ENCODE measurements at places on chromosomes 3 and 15. TPM values are rescaled to one million over a fixed set of nuclear protein-coding genes. Genes with fewer than 3 reads are reported as not detected.

DNA sequence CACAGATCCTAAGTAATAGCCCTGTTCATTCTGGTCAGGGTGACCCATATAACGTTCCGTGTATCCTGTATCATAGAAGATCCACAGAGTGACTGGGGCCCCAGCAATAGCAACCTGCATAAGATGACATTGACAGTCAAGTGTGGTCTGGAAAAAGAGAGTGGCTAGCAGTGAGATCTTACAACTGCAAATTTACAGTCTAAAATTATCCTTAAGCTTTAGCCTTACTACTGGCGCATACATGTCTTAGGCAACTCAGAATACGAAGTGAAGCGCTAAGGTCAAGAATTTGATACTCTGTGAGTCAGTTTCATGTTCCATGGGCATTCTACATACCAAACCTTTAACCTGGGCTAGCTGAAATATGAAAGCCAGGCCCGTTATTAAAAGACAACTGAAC, 29.2 kb upstream of the IGDCC4 start:
- peaks cover 30% of the 10 kb centered on the region for H3K36me3 ChIP-seq
- no peak overlapping the region for H3K4me3 ChIP-seq
- no peaks in the 10 kb centered on the region for H3K27me3 ChIP-seq
- H3K27ac ChIP-seq = no peak overlapping the region
- no peak for DNase-seq

DNA sequence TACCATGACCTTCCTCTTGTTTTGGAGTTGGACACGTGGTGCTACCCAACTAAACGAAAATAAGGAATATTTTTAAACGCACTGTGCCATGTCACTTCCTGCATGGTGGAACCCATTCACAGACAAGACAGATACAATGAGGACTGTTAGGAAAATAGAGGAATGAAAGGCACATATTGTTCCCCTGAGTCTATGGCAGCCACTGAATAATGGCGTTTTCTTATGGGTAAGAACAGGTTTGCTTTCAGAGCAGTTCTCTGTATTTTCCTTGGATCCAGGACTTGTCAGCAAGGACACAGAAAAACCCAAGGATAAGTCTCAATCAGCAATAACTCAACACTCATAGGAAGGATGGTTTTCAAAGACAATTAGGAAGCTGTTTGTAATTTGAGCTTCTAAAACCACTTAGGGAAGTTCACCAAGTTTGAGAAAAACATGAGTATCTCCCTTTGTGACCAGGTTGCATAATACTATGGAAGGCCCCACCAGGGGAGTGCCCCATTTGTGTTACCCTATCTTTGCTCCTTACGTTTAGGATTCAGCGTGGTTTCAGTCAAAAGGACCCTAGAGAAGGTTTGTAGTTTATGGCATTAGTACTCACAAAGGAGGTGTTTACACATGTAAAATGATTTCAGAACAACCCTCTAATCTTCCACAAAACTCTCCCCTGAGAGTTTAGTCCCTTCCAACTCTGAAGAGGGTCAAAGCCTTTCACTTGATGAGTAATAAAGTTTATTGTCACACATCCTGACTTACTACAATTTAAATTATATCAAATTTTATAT, 487.2 kb upstream of the ATP11B start:
- DNase-seq = no peak
- H3K4me1 ChIP-seq = no peaks in the 10 kb centered on the region
- no peak overlapping the region for H3K27ac ChIP-seq
- H3K36me3 ChIP-seq = no peaks in the 10 kb centered on the region
- H3K4me3 ChIP-seq = no peak overlapping the region

GRCh38 chr15:25829073-25829472, 34.1 kb downstream of the ATP10A start:
- no peak for DNase-seq
- no peaks in the 10 kb centered on the region for H3K27me3 ChIP-seq
- no peak overlapping the region for H3K4me3 ChIP-seq
- peaks cover 42% of the 10 kb centered on the region for H3K4me1 ChIP-seq
- no peak overlapping the region for H3K27ac ChIP-seq

DNA sequence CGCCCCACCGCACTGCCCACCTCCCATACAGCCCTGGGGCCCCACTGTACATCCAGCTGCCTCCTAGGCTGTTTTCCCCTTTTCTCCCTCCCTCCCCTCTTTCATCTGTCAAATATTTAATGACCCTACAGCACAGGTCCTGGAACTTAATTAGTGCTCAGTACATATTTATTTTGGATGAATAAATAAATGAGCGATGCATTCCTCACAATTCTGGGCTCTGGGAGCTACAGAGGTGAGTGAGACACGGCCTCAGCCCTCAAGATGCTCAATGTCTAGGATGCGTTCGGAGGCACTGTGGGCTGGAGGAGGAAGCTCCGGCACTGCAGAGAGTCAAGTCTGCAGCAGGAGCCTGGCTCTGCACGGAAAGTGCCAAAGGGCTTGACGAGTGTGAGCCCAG, 175.0 kb downstream of the FAM43A start:
- no peak overlapping the region for H3K27ac ChIP-seq
- DNase-seq = no peak
- peaks cover 7% of the 10 kb centered on the region for H3K27me3 ChIP-seq
- H3K36me3 ChIP-seq = no peaks in the 10 kb centered on the region

- H3K27me3 ChIP-seq = peaks cover 2% of the 10 kb centered on the region
- peaks cover 16% of the 10 kb centered on the region for H3K4me1 ChIP-seq
- H3K27ac ChIP-seq = no peak within 1 kb of the TSS
- no peak within 1 kb of the TSS for H3K4me3 ChIP-seq
- H3K36me3 ChIP-seq = no peaks in the 10 kb centered on the region
- DNase-seq = peak; percentile 77
Measured at GRCh38 chr3:46208167-46208704, at the start of gene CCR1. TSS of gene CCR1 (minus strand) at chr3:46208313. CDS start at chr3:46204313, 4,000 bp downstream.

- peaks cover 7% of the 10 kb centered on the region for H3K4me1 ChIP-seq
- no peaks in the 10 kb centered on the region for H3K36me3 ChIP-seq
- no peak overlapping the region for H3K27ac ChIP-seq
- peaks cover 29% of the 10 kb centered on the region for H3K27me3 ChIP-seq
Measured at GRCh38 chr15:59376733-59377132, 4.1 kb upstream of the MYO1E start.

DNA sequence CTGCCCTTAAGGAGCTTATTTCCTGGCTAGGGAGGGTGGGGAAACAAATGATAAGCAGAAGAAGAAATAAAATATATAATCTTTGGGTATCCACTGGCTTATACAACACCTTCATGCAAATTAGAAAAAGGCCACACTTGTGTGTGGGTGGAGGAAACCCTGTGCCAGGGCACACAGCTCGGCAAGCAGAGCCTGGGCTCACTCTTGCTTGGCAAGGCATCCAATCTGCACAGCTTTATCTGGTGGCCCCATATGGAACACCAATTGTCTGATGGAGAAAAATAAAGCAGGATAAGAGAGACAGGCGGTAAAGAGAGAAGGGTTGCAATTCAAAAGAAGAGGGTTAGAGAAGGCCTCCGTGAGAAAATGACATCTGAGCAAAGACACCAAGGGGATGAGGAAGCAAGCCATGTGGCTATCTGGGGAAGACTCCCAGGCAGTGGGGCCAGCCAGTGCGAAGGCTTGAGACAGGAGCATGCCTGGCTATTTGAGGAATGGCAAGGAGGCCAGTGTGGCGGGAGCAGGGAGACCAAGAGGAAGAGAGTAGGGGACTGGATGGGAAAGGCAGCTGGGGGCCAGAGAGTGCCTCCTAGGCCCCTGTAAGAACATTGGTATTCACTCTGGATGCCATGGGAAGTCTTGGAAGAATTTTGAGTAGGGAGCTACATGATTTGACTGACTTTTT, 22.5 kb upstream of the VPS8 start:
- H3K27me3 ChIP-seq = peaks cover 3% of the 10 kb centered on the region
- no peaks in the 10 kb centered on the region for H3K36me3 ChIP-seq
- no peak for DNase-seq
- no peak overlapping the region for H3K27ac ChIP-seq

GRCh38 chr3:194381460-194381875, 11.9 kb upstream of the LRRC15 start:
- DNase-seq = no peak
- no peak overlapping the region for H3K27ac ChIP-seq
- H3K4me3 ChIP-seq = no peak overlapping the region
- no peaks in the 10 kb centered on the region for H3K36me3 ChIP-seq

DNA sequence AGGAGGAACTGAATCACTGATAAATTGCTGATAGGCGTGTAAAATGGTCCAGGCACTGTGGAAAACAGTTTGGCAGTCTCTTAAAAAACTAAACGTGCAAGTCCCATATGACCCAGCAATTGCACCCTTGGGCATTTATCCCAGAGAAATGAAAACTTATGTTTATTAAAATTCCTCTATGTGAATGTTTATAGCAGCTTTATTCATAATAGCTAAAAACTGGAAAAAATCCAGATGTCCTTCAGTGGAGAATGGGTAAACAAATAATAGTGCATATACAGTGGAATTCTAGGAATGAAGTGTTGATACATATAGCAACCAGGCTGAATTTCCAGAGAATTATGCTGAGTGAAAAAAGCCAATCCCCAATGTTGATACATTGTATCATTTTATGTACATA, 482.2 kb upstream of the PDZRN3 start:
- H3K27ac ChIP-seq = no peak overlapping the region
- DNase-seq = no peak
- H3K36me3 ChIP-seq = no peaks in the 10 kb centered on the region
- no peaks in the 10 kb centered on the region for H3K4me1 ChIP-seq
- H3K27me3 ChIP-seq = no peaks in the 10 kb centered on the region

DNA sequence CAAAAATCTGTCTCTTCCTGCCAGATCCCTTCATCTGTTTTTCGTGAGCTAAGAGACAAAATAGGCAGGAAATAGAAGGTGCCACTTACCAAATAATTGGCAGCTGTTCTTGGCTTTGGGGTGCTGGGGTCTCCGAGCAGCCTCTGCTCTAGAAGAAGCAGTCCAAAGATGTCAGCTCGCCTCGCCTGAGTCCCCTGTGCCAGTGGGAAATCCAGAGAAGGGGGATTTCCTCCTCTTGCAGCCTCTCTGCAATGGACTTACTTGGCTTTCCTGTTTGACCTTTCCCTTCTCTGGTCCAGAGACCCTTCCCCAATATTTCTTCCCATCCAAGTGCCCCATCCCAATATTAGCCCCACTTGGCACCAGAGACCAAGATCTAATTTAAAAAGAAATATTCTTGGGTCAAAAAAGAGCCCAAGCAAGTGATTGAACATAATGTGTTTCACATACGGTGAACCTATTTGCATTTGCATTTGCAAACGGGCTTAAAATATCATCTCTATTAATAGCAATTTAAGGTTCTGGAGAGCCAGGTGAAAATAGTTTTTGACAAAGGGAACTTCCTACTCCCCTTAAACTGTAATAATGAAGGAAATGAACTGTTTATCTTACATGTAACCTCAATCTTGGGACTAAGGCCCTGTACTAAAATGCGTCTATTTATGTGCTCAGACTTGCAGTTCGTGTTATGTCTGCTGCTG, 23.2 kb downstream of the CD86 start:
- no peaks in the 10 kb centered on the region for H3K36me3 ChIP-seq
- H3K4me1 ChIP-seq = peaks cover 14% of the 10 kb centered on the region
- no peak for DNase-seq
- peaks cover 14% of the 10 kb centered on the region for H3K27me3 ChIP-seq

GRCh38 chr3:46881596-46882376, 4.3 kb downstream of the PTH1R start:
- peak; percentile 43 for DNase-seq
- H3K4me3 ChIP-seq = peak overlapping the region; percentile 36
- peaks cover 31% of the 10 kb centered on the region for H3K27me3 ChIP-seq

- H3K27me3 ChIP-seq = no peaks in the 10 kb centered on the region
- H3K36me3 ChIP-seq = no peaks in the 10 kb centered on the region
- DNase-seq = no peak
Measured at GRCh38 chr15:77546050-77546501, 86.6 kb downstream of the LINGO1 start.

DNA sequence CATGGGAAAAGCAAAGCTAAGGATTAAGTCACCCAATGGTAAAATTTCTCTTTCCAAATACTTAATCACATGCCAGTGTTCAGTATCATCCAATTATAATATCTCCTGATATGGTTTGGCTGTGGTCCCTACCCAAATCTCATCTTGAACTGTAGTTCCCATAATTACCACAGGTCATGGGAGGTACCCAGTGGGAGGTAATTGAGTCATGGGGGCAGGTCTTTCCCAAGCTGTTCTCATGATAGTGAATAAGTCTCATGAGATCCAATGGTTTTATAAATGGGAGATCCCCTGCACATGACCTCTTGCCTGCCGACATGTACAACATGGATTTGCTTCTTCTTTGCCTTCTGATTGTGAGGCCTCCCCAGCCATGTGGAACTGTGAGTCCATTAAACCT, 26.1 kb upstream of the NMB start:
- H3K4me3 ChIP-seq = no peak overlapping the region
- peaks cover 28% of the 10 kb centered on the region for H3K4me1 ChIP-seq
- DNase-seq = no peak
- H3K36me3 ChIP-seq = peaks cover 53% of the 10 kb centered on the region
- H3K27ac ChIP-seq = no peak overlapping the region
- no peaks in the 10 kb centered on the region for H3K27me3 ChIP-seq

- no peaks in the 10 kb centered on the region for H3K36me3 ChIP-seq
- DNase-seq = no peak
- peaks cover 2% of the 10 kb centered on the region for H3K27me3 ChIP-seq
- no peak overlapping the region for H3K27ac ChIP-seq
- no peaks in the 10 kb centered on the region for H3K4me1 ChIP-seq
Measured at GRCh38 chr3:124263168-124263567, 271.2 kb upstream of the ROPN1 start.

DNA sequence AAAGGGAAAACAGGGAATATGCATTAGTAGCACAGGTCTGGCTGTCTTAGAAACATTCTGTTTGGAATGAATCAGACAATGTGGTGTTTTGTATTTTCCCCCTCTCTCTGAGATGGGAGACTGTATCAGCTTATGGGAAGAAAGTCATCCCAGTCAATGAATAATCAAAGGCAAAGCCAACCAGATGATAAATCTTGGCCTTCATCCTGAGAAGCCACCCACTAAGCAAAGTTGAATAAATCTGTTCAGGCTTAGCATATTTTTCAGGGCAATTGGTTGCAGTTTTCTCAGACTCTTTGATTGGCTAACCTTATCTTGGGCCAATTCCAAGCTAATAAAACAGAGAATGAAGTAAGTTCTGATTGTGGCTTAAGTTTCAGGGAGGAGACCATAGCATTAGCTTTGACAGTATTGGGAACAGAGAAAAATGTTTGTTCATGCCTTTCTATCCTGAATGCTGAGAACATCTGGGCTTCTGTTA, 63.6 kb upstream of the ARL8B start:
- DNase-seq = no peak
- H3K27me3 ChIP-seq = peaks cover 8% of the 10 kb centered on the region
- peaks cover 15% of the 10 kb centered on the region for H3K4me1 ChIP-seq
- H3K36me3 ChIP-seq = no peaks in the 10 kb centered on the region
- no peak overlapping the region for H3K4me3 ChIP-seq

LIPC gene
- total RNA-seq = 0.30 TPM

SGO1 gene
- 39.2 TPM for total RNA-seq

SST gene
- not detected for total RNA-seq

HTR3E gene
- not detected for total RNA-seq

USP8 gene
- total RNA-seq = 45.3 TPM

PSTPIP1 gene
- total RNA-seq = 125 TPM

NAALADL2 gene
- total RNA-seq = 0.27 TPM

USP50 gene
- not detected for total RNA-seq

All from activated CD4-positive, alpha-beta T cell treated with anti-CD3 and anti-CD28 coated beads for 36 hours (primary cell).